ENCODE measurements at places on chromosomes 1 and 21. TPM values are rescaled to one million over a fixed set of nuclear protein-coding genes. Genes with fewer than 3 reads are reported as not detected.

DNA sequence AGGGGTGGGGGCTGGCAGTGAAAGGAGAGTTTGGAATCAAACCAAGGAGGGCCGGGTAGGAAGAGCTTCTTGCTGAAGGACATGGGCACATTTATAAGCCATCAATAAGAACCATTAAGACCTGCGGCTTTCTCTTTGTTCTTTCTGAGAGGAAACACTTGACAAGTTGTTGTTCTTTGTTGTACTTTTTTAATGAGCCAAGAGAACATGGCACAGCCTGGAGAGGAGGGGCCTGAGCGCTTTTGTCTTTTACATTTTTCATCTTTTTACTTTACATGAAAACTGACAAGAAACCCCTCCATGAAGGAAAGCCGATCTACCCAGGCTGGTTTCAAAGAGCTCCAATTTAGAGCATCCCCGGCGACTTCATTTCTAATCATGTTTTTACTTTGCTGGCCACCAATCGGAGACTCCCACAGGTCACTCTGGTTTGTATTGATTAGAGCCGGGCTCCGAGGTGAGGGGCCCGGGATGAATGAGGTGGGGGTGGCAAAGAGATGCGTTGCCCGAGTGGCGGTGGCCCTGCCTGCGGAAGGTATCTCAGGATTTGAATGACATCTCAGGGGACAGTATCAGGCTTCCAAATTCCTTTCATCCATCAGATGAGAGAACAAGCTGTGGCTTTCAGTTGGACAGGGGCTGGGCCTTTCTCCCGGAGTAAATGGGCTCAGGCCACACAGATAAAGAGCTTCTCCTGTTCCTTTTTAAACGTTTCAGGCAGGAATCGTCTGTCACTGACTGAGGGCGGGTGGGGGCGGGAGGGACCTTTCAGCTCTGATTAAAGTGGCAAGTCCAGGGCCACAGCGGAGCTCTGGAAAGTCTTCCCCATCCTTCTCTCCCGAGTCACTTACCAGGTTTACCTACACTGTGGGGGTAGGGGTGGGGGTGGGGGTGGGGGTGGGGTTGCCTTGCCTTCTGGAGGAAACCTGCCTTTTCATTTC lies 138.8 kb upstream of the ARHGEF16 start:
- no peak for DNase-seq

- DNase-seq: peak; percentile 7
Observed at GRCh38 chr1:175287377-175287776, 94.8 kb upstream of the KIAA0040 start.

DNA sequence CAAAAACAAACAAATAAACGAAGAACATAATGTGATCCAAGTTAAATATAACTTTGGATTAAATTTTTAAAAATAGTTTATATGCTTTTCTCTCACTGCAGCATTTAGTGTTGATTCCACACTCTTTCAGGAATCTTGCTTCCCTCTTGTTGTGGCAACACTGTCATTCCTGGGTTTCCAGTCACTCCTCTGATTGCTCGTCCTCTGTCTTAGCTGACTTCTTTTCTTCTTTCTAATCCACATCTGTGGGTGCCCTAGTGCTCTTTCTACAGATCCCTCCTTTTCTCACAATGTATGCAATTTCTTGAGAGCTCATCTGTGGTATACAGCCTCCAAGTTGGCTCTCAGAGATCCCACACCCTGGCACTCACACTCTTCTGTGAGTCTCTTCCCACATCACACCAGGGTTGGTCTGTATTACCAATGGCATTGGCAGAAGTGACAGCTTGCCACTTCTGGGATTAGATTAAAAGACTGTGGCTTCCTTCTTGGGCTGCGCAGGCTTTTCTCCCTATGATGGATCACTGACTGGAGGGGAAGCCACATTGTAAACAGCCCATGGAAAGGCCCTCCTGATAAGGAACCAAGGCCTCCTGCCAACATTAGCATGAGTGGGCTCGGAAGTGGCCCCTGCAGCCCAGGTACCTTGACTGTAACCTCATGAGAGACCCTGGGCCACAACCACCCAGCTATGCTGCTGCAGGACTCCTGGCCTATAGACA lies 11.5 kb upstream of the MYOC start:
- no peak for DNase-seq

TRABD2B gene
- total RNA-seq: not detected

LCA5L gene
- total RNA-seq: 0.81 TPM

RNF186 gene
- not detected for total RNA-seq

All from HT-29 (cell line).